ENCODE measurements at places on chromosomes 3 and 15. TPM values are rescaled to one million over a fixed set of nuclear protein-coding genes. Genes with fewer than 3 reads are reported as not detected.

Gene SLC25A36
- total RNA-seq = 86.7 TPM

Gene MCTP2
- 6.4 TPM for total RNA-seq

Gene SERPINI2
- total RNA-seq = not detected

Gene SOX2
- total RNA-seq = not detected

Gene FMN1
- total RNA-seq = 33.1 TPM

Gene SPINK8
- not detected for total RNA-seq

Gene FRMD5
- not detected for total RNA-seq

Gene PPP2R3A
- total RNA-seq = 43.6 TPM

Gene CPEB1
- total RNA-seq = 4.6 TPM

Gene VEPH1
- total RNA-seq = under 0.01 TPM

DNA sequence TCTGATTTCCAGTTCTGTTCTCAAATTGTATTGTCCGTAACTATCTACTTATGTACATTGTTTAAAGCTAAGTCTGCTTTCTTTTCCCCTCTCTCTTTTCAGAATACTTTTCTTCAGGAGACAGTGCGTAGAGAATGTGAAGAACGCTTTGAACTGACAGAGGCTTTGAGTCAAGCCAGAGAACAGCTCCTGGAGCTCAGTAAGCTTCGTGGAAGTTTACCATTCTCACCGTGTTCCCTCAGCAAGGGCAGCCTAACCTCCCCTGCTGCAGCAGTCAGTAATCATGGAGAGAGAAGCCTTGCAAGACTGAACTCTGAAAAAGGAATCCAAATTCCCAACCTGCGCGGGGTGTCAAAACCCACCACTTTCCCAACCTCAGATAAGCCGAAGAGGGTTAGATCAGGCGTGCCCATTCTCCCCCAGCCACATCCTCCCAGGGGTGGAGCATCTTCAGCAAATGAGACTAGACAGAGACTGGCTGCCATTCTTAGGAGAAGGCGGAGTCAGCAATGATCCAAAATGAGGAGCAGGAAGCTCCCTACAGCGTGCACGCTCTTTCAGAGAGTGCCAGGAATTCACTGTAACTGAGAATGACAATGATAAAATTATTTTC lies 114.6 kb downstream of the CCNL1 start:
- no peaks in the 10 kb centered on the region for H3K36me3 ChIP-seq
- H3K27me3 ChIP-seq = no peaks in the 10 kb centered on the region
- DNase-seq = no peak
- no peak overlapping the region for H3K27ac ChIP-seq
- no peak overlapping the region for H3K4me3 ChIP-seq

GRCh38 chr3:71421820-71422566 lies 161.5 kb downstream of the FOXP1 start:
- no peaks in the 10 kb centered on the region for H3K36me3 ChIP-seq
- no peaks in the 10 kb centered on the region for H3K27me3 ChIP-seq
- no peak overlapping the region for H3K4me3 ChIP-seq
- no peaks in the 10 kb centered on the region for H3K4me1 ChIP-seq

GRCh38 chr15:101608201-101608600 lies 44.0 kb downstream of the TM2D3 start:
- H3K27me3 ChIP-seq = no peaks in the 10 kb centered on the region
- no peak overlapping the region for H3K4me3 ChIP-seq
- no peak overlapping the region for H3K27ac ChIP-seq
- DNase-seq = no peak
- H3K36me3 ChIP-seq = no peaks in the 10 kb centered on the region

DNA sequence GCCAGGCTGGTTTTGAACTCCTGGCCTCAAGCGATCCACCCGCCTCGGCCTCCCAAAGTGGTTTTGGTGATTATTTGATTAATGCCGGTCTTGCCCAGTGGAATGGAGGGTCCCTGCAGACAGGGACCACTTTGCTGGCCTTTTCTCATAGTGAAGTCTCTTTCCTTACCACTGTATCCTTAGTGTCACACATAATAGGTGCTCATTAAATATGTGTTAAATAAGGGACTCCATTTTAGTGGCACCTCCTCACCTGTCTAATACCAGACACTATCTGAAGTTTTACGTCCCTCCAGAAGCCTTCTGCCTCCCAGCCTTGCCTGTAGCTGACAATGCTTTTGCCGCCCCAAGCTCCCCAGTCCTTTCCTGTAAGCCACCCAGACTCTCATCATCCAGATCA lies 91.3 kb downstream of the AAGAB start:
- no peaks in the 10 kb centered on the region for H3K36me3 ChIP-seq
- no peak for DNase-seq
- no peak overlapping the region for H3K27ac ChIP-seq
- no peaks in the 10 kb centered on the region for H3K4me1 ChIP-seq
- H3K4me3 ChIP-seq = no peak overlapping the region

- H3K27ac ChIP-seq = no peak overlapping the region
- no peaks in the 10 kb centered on the region for H3K27me3 ChIP-seq
- no peaks in the 10 kb centered on the region for H3K4me1 ChIP-seq
- H3K4me3 ChIP-seq = no peak overlapping the region
Measured at GRCh38 chr3:168081171-168081771, 14.5 kb downstream of the GOLIM4 start.

- peak overlapping the region; percentile 49 for H3K27ac ChIP-seq
- no peak for DNase-seq
- no peaks in the 10 kb centered on the region for H3K36me3 ChIP-seq
- no peaks in the 10 kb centered on the region for H3K4me1 ChIP-seq
Measured at GRCh38 chr3:135930255-135930654, 35.3 kb upstream of the PPP2R3A start.

- H3K4me3 ChIP-seq = no peak overlapping the region
- no peak overlapping the region for H3K27ac ChIP-seq
- H3K27me3 ChIP-seq = no peaks in the 10 kb centered on the region
- no peaks in the 10 kb centered on the region for H3K36me3 ChIP-seq
- DNase-seq = no peak
- H3K4me1 ChIP-seq = no peaks in the 10 kb centered on the region
Measured at GRCh38 chr3:105014631-105015030, 352.1 kb upstream of the ALCAM start.

DNA sequence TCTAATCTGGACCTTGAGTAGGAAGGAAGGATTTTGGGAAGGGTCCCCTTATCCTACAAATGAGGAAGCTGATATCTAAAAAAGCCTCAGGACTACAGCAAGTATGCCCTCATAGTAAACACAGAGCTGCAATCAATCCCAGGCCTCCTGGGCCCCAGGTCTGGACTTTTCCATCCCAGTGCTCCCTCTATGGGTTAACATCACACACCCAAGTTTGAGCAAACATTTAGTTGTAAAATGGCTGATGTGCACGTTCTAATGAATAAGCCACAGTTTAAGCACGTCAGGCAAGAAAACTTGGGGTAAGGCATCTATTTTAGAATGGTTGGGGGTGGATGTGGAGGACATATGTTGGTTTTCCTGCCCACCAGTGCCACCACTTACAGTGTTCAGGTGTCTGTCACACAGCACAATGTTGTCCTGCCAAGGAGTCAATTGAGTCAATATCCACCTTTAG lies 44.3 kb upstream of the UBE2E1 start:
- DNase-seq = no peak
- no peak overlapping the region for H3K27ac ChIP-seq
- H3K36me3 ChIP-seq = no peaks in the 10 kb centered on the region
- H3K4me3 ChIP-seq = no peak overlapping the region

DNA sequence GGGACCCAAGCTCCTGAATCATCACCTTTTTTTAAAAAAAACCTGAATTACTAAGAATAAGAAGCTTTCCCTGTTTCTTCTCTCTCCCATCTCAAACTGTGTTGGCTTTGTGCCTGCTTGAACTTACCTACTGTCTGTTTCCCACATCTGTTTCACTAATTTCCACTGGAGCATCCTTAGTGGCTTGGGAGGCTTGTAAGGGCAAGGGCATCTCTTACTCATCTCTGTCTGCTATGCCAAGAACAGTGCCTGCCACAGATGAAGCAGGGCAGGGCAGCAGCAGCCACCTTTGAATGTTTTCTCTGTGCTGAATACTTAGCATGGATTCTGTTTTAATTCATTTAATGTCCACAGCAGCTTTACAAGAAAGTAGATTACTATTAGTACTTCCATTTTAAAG lies 42.3 kb downstream of the SNRK start:
- no peak overlapping the region for H3K4me3 ChIP-seq
- no peaks in the 10 kb centered on the region for H3K4me1 ChIP-seq
- DNase-seq = no peak
- H3K36me3 ChIP-seq = no peaks in the 10 kb centered on the region
- H3K27ac ChIP-seq = peak overlapping the region; percentile 2

DNA sequence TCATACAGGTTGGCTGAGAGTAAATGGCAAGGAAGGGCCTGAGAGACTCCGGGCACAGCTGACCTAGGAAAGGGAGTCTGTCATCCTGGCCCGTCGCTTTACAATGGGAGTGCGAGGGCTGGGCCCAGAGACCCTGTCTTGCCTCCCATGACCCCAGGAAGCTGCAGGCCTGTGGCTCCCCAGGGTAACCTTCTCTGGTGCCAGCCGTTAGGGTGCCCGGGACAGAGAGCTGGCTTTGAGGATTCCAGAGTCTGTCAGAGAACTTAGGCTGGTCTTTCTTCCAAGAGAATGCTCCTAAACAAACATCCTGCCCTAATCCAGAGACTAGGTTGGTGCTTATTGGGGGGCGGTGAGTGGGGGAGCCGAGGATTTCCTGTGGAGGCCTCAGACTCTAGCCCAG lies 18.5 kb downstream of the ZNF710 start:
- H3K36me3 ChIP-seq = no peaks in the 10 kb centered on the region
- no peak overlapping the region for H3K27ac ChIP-seq
- H3K4me3 ChIP-seq = no peak overlapping the region
- H3K4me1 ChIP-seq = no peaks in the 10 kb centered on the region

GRCh38 chr3:24220859-24221657 lies 273.6 kb downstream of the THRB start:
- H3K36me3 ChIP-seq = no peaks in the 10 kb centered on the region
- no peak overlapping the region for H3K4me3 ChIP-seq
- H3K4me1 ChIP-seq = peaks cover 10% of the 10 kb centered on the region
- H3K27me3 ChIP-seq = no peaks in the 10 kb centered on the region
- peak; percentile 44 for DNase-seq
- no peak overlapping the region for H3K27ac ChIP-seq

GRCh38 chr3:85228966-85229365 lies 270.2 kb downstream of the CADM2 start:
- no peak overlapping the region for H3K4me3 ChIP-seq
- no peak for DNase-seq
- no peaks in the 10 kb centered on the region for H3K27me3 ChIP-seq
- no peak overlapping the region for H3K27ac ChIP-seq

GRCh38 chr3:139978966-139979365 lies 44.0 kb downstream of the CLSTN2 start:
- H3K27me3 ChIP-seq = no peaks in the 10 kb centered on the region
- DNase-seq = no peak
- H3K36me3 ChIP-seq = no peaks in the 10 kb centered on the region
- H3K27ac ChIP-seq = no peak overlapping the region
- H3K4me3 ChIP-seq = no peak overlapping the region
- no peaks in the 10 kb centered on the region for H3K4me1 ChIP-seq

DNA sequence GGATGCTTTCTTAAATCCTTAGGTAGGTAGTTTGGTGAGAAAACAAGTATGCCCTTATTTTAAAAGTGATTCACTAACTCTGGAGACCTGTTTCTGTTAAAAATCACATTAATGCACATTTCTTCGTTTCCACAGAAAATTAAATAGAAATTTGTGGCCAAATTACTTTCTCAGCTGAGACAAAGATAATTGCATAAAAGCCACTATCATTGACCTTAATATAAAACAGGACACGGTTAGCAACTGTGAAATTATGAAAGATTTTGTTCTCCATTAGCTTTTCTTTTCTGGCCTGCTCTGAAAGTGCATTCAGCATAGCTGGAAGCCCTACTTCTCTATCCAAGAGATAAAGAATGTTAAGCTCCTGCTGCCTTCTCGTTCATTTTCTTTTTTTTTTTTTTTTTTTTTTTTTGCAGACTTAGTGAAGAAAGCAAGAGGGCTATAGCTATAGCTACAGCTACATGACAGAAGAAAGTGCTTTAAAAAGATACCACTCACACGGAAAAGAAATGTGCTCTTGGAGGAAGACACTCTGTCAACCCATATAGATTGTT lies 576.9 kb downstream of the OTOL1 start:
- DNase-seq = no peak
- H3K27ac ChIP-seq = no peak overlapping the region
- H3K36me3 ChIP-seq = no peaks in the 10 kb centered on the region
- H3K27me3 ChIP-seq = no peaks in the 10 kb centered on the region
- no peaks in the 10 kb centered on the region for H3K4me1 ChIP-seq

GRCh38 chr3:87206070-87206469 lies 21.0 kb upstream of the CHMP2B start:
- no peaks in the 10 kb centered on the region for H3K4me1 ChIP-seq
- no peak overlapping the region for H3K27ac ChIP-seq
- no peaks in the 10 kb centered on the region for H3K36me3 ChIP-seq

DNA sequence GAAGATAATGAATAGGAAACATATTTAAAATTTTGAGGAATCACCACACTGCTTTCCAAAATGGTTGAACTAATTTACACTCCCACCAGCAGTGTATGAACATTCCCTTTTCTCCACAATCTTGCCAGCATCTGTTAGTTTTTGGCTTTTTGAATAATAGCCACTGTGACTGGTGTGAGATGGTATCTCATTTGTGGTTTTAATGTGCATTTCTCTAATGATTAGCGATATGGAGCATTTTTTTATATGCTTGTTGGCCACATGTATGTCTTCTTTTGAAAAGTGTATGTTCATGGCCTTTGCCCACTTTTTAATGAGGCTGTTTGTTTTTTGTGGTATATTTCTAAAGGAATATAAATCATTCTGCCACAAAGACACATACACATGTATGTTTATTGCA lies 166.3 kb downstream of the NECTIN3 start:
- H3K27me3 ChIP-seq = no peaks in the 10 kb centered on the region
- no peak overlapping the region for H3K27ac ChIP-seq
- H3K4me3 ChIP-seq = no peak overlapping the region
- no peaks in the 10 kb centered on the region for H3K4me1 ChIP-seq
- DNase-seq = no peak

GRCh38 chr15:31271224-31271635 lies 55.4 kb upstream of the KLF13 start:
- H3K36me3 ChIP-seq = no peaks in the 10 kb centered on the region
- no peak overlapping the region for H3K4me3 ChIP-seq
- no peaks in the 10 kb centered on the region for H3K27me3 ChIP-seq
- no peaks in the 10 kb centered on the region for H3K4me1 ChIP-seq
- no peak overlapping the region for H3K27ac ChIP-seq

DNA sequence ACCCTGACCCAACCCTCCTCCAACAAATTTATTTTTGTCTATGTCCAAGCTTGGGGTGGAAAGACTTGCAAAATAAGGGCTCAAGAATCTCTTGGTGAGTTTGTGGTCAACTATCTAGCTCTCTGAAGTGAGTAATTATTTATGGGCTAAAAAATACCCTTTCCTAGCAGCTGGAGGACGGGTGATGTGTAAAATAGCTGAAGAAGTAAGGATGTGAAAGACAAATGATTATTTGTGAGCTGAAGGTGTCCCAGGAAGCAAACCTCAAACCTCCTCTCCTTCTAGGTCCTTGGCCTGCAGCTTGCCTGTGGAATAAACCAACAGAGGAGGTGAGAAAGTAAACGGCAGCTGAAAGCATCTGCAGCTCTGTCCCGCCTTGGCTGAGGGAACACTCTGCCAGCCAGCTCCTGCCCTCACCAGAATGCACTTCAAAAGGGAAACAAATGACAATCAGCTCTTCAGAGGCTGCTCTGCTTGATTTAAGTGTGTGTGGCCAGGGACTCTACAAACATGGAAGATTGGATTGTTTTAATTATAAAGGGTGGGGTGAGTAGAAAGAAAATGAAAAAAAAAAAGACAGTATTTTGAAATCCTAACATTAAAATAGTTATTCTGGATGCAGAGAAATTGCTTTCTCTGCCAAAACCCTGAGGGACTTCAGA lies 60.3 kb downstream of the TM4SF4 start:
- no peaks in the 10 kb centered on the region for H3K36me3 ChIP-seq
- no peaks in the 10 kb centered on the region for H3K27me3 ChIP-seq
- peak; percentile 53 for DNase-seq
- H3K4me1 ChIP-seq = no peaks in the 10 kb centered on the region
- H3K4me3 ChIP-seq = peak overlapping the region; percentile 18

All from breast epithelium (tissue), 4 donors.